ENCODE measurements at places on chromosomes 7 and 10.

GRCh38 chr7:92750447-92750839 lies 85.9 kb downstream of the CDK6 start:
- DNase-seq = no peak

GRCh38 chr10:78458983-78459638 lies 425.4 kb downstream of the RPS24 start:
- DNase-seq = no peak

DNA sequence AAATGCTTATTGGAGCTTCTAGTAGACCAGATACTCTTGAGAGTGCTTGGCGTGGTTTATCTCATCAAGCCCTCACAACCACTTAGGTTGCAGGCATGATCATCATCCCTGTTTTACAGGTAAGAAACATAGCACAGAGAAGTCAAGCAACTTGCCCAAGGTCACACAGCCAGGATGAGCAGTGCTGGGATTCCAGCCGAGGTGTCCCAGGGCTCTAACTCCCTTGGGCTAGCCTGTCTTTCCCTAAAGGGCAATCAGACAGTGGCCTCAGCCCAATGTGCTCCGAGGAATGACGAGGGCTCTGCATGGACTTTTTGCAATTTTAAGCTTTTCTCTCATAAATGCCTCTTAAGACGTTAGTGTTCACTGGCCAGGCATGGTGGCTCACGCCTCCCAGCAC lies 39.9 kb upstream of the SPDYE3 start:
- no peak for DNase-seq

DNA sequence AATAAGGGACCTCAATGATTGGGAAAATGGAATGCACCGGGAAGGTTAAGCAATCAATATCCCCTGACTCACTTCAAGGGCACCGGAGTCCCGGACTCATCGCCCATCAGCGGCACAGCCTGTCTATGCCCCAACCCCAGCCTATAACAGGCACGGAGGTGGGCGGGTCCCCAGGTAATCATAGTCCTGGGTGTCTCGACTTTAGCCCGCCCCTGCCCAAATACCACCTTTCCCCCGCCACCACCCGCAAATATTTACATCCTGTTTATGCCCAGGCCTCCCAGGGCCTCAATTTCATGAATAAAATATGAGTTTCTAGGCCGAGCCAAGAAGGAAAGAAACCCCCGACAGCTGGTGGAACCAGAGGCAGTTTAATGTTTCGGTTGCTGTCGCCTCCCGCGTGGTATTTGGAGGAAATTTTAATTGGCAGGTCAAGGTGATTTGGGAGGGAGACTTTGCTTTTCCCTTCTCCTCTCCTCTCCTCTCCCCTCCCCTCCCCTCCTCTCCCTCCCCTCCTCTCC lies 15.6 kb upstream of the RFC2 start:
- DNase-seq = peak; percentile 67

- DNase-seq = no peak
These were observed 86.1 kb upstream of the NPY start for GRCh38 chr7:24197852-24198251.

DNA sequence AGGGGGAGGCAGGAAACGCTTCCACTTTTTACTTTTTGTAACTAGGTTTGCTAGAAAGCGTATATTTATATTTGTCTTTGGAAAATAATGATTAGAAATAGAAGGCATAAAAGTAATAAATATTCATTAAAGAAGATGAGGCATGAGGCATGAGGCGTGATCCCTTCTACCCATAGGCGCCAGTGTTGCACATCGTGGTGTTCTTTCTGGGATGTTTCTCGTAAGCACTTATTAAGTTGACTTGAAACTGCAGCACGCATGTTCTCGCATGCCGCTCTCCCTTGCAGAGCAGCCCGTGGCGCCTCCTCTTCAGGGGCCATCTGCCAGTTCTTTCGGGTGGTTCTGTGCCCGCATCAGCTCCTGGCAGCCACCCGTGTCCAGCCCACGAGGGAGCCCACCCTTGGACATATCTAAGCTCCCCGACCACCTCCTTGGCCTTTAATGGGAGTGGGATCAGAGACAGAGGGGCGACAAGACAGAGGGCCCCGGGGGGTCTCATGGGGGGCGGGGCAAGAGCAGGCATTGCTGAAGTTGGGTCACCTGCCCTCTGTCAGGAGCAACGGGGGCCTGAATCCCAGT lies 28.5 kb upstream of the CSGALNACT2 start:
- peak; percentile 18 for DNase-seq

- no peak for DNase-seq
These were observed 771 bp upstream of the ADIRF start for GRCh38 chr10:86967481-86967941.

- DNase-seq = no peak
These were observed 155.0 kb downstream of the SKAP2 start for GRCh38 chr7:26709210-26709990.

DNA sequence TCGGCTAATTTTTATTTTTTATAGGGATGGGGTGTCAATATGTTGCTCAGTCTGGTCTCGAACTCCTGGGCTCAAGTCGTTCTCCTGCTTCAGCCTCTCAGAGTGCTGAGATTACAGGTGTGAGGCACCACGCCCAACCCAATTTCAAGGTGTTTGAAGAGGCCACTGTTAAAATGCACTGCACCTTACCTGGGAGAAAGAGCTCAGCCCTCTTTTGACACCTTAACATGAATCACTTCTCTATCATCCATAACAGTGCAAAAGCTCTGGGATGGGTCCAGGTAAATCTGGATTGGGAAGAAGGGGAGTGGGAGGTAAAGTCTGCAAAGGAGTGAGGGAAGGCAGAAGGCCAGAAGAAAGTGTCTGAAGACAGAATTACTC lies 557 bp upstream of the ZNF282 start:
- DNase-seq = no peak

- DNase-seq = no peak
These were observed 68.0 kb upstream of the MTPN start for GRCh38 chr7:136045181-136045580.

GRCh38 chr10:34137955-34138354 lies 677.1 kb downstream of the PARD3 start:
- no peak for DNase-seq

GRCh38 chr10:98301664-98302319 lies 33.8 kb upstream of the LOXL4 start:
- DNase-seq = no peak

DNA sequence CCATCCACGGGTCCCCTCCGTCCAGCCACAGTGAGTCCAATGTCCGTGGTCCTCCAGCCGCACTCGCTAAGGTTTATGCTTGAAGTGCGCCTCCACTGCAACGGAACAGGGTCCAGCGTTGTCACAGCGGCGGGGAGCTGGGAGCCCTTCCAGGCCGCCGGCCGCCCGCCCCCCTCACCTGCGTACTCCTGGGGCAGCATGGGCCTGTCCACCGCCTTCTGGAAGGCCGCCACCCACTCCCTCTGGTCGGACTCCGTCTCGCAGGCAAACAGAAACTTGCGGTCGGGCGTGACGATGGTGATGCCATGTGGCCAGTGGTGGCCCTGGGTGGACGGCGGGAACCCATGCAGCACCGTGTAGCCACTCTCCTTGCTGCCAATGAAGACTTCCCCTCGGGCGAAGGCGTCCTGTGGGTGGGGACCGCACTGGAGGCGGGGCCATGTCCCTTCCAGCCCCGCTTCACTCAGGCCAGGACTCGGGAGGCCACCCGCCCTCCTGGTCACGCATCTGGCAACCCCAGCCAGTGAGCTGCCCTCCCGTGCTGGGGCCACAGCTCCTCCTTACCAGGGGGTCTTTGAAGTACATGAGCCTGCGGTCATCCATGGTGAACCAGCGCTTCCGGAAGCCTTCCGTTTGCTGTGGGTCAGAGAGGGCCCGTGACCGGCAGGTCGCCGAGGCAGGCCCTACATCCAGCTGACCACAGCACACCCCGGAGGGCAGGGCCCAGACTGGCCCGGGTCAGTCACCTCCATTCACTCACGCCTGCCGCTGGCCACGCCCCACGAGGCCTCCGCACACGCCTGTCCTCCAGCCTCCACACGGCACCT lies 22.7 kb downstream of the GET4 start:
- no peak for DNase-seq

DNA sequence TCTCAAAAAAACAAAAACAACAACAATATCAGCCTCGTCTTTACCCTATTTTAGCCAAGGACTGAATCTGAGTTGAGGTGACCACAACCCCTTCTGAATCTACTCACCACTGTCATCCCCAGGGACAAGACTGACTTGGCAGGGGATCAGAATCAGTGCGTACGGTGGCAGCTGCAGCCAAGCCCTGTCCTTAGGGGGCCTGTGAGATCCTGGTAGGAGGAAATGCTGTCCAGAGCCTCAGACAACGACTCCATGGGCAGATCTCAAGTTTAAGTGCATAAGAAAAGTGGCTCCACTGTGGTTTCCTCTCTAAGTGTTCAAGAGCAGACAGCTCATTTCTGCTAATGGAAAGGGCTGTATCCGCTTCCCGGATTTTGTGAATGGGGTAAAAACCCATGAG lies 22.4 kb upstream of the CYTH3 start:
- DNase-seq = no peak
